Brain pericyte (primary cell): ENCODE measurements at places on chromosomes 7 and 10.

GRCh38 chr7:7881581-7881980 is 87.0 kb upstream of the GLCCI1 start:
- no peak for DNase-seq

DNA sequence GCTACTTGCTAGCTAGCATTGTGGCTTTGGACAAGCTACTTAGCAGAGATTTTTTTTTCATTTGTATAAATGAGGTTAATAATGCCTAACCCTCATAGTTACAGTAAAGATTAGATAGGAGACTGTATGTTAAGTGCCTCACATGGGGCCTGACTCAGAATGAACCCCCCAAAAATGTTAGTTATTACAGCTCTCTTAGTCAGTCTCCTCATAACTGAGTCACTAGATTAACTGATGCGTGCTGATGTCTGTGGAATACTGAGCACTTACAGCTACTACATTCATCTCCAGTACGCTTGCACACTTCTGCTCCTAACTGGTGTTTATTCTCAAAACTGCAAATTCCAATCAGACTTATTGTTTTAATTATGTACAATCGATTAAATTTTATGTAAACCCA is 315.3 kb downstream of the SNX13 start:
- DNase-seq, result no peak

- no peak for DNase-seq
Observed at GRCh38 chr10:10992961-10993714, 24.5 kb upstream of the CELF2 start.

DNA sequence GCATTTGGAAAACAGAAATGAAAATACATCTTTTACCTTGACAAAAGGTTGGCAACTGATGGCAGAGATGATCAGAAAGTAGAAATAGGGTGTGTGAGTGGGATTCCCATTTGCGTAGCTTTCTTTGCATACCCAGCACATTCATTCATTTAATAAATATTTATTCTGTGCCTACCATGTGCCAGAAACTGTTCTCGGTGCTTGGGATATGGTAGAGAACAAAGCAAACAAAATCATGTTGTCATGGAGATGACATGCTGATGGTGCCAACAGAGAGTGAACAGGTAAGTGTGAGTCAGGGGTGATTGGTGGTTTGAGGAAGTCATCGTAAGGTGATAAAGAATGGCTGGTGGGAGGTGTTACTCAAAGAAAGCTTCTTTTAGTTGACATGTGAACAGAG is 45.4 kb downstream of the CACNB2 start:
- no peak for DNase-seq

GRCh38 chr10:44511166-44511565 is 126.3 kb upstream of the CXCL12 start:
- no peak for DNase-seq

DNA sequence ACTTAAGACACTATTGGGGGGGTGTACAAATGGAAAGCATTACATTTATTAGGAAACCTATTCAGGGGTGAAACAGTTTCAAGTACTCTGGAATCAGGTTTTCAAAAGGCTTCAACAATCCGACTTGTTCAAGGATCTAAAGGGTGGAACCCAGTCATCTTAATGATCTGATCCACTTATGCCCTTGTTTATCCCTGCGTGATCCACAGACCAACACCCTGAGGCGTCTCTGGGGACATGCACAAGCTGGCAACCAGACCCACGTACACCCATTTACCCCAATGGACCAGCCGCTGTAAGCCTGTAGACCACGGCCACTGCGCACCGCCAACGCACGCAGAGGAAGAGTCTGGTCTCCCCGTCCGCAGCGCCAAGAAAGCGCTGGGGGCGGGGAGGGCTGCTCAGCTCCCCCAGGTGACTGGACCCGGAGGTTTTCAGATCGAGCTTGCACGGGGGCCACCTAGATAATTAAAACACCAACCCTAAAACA is 13.4 kb downstream of the HNRNPF start:
- DNase-seq, result no peak

- no peak for DNase-seq
Observed at GRCh38 chr10:34994565-34995142, 95.5 kb downstream of the CUL2 start.

GRCh38 chr7:157139810-157140510 is 1.2 kb downstream of the UBE3C start:
- DNase-seq, result no peak

DNA sequence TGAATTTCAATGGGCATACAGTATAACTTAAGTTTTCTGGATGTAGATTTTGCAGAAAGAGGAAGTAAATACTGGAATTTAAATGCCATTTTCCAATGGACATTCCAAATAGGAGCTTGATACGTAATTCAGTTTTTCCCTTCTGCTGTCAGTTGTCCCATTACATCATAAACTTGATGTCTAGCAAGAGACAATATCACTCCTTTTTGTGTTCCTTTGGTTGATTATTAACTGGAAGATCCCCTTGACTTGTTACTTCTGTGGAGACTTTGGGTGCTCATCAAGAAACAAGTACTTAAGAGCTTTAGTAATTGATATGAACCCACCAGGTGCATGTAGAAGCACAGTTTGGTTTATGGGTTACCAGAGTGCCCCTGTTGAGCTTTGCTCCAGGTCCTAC is 116.1 kb downstream of the ST7 start:
- DNase-seq, result no peak

DNA sequence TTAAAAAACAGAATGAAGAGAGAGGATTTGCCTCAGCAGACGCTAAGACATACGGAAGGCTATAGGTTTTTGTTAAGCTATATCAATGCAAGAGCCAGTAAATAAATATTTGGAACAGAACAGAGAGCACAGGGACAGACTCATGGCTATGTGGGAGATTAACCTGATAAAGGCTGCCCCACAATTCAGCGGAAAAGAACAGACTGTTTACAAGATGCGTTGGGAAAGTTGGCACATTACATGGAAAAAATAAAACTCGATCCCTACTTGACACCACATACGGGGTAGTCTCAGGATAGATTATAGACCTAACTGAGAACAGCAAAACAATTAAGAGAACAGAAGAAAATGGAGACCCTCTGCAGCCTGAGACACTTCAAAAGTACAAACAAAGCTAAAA is 10.8 kb downstream of the KCNH2 start:
- DNase-seq, result no peak

DNA sequence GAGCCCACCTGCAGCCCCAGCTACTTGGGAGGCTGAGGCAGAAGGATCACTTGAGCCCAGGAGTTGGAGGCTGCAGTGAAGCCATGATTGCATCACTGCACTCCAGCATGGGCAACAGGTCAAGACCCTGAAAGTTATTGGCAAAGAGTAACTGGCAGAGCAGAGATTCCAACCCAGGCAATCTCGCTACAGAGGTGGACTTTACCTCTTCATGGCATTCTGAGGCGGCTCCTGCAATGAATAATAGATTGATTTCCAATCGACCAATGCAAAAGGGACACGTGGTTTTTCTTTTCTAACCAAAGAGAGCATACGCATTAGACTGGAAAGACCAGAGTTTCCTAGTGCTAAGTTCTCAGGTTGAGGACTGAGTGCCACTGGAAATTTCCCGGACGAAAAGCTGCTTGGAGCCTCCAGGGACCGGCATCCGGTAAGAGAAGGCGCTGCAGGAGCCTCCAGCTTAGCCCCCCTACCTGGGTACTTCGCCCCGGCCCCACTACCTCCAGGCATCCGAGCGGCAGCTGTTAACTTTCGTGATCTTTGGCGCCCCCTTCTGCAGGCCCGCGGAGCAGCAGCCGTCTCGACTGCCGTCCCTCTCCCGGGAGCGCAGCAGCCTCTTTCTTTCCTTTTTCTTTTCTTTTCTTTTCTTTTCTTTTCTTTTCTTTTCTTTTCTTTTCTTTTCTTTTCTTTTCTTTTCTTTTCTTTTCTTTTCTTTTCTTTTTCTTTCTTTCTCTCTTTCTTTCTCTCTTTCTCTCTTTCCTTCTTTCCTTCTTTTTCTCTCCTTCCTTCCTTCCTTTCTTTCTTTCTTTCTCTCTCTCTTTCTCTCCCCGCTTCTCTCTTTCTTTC is 4.1 kb downstream of the MBLAC1 start:
- DNase-seq, result no peak

DNA sequence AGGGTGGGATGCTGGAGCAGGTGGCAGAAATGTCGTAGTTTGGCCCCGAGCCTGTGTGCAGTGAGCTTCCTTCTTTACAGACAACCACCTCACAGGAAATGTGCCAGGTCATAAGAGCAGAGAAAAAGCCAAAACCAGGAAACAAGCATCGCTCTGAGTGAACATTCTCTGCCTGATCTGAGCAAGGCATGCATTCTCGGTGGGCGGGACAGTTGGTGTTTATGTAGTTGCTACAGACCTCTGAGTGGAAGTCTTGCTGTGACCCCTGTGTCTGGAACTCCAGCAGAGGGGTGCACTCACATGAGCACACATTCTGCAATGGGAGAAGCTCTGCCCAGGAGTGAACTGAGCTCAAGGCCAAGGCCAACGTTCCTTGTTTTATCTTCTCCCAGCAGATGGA is 230.1 kb downstream of the TCERG1L start:
- no peak for DNase-seq

- no peak for DNase-seq
Observed at GRCh38 chr7:157671358-157672255, 334.8 kb downstream of the DNAJB6 start.

DNA sequence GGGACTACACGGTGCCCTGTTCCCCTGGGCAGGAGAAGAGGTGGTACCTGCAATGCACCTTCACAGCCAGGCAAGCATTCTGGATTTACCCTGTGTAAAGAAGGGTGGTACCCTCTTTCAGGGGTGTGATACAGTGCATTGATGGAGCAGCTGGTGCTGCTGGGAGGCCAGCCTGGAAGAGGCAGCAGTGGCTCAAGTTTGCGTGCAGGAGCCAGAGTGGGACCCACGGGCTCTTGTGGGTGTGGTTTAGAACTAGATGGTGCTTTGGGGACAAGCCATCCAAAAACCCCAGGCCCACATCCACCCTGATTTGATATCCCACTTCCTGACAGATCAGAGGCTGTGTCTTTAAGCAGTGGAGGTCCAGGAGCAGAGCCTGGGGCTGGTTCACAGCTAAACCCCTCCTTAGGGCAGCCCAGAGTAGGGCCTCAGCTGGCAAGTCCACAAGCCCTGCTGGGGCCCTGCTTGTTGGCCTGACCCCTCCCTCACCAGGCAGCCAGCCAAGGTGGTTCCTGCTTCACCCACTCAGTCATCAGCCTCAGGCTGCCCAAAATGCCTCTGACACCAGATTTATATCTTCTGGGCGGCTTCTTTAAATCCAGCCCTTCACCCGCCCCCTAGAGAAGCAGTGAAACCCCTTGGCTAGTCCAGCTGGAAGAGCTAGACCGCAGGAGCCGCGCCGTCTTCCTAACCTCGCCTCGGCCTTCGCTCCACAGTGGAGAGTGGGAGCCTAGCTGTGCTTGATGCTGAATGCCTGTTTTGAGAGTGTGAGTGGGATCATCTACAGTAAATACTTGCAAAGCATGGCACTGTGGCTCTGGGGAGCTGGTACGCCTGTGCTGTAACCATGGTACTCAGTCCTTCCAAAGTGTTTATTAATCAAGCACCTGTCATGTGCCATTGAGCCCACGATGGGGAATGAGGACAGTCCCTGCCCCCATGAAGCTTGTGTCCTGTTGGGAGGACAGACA is 1.4 kb upstream of the ASIC3 start:
- no peak for DNase-seq

GRCh38 chr7:65975814-65976445 is 6.1 kb downstream of the GUSB start:
- DNase-seq, result no peak

GRCh38 chr7:132472463-132473120 is 103.7 kb downstream of the PLXNA4 start:
- DNase-seq, result no peak

DNA sequence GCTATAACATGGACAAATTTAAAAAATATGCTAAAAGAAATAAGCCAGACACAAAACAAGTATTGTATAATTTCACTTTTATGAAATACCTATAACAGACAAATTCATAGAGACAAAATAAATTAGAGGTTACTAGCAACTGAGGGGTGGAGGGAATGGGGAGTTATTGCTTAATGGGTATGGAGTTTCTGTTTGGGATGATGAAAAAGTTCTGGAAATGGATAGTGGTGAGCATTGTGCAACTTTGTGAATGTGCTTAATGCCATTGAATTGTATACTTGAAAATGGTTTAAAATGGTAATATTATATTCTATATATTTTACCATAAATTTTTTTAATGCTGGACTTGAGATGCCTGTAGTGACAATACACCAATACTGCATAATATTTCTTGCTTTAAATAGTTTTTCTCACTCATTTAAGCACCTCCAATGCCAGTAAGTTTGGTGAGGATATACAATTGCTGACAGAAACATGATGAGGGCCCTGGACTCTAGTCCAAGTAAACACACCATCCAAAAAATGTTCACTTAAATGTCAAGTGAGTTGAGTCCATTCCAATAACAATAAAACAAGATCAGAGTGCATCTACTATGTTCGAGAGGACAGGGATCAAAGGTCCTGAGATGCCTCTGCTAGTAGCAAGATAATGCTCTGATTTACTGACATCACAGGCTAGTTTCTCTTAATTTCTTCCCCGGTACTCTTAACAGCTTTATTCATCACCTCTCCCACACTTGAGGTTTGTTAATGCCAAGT is 71.9 kb downstream of the NT5C2 start:
- DNase-seq, result no peak

DNA sequence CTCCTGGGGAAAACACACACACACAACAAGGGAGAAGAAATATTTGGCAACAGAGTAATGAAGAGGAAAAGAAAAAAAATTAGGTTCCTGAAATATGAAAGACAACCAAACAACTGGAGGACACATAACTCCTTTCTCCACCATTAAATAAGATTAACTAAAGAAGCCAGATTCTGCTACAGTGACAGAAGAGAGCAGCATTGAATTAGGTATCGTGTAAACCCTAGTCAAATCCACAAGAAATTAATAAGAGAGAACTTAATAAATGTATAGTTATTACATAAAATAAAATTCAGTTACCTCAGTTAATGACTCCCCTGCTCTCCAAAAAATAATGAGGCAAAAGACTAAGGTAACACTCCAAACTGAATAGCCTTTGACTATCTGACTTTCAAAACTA is 306.7 kb downstream of the CRPPA start:
- no peak for DNase-seq

GRCh38 chr7:155466142-155466813 is 8.3 kb downstream of the EN2 start:
- no peak for DNase-seq

GRCh38 chr7:81420526-81421226 is 349.2 kb downstream of the HGF start:
- DNase-seq, result no peak

DNA sequence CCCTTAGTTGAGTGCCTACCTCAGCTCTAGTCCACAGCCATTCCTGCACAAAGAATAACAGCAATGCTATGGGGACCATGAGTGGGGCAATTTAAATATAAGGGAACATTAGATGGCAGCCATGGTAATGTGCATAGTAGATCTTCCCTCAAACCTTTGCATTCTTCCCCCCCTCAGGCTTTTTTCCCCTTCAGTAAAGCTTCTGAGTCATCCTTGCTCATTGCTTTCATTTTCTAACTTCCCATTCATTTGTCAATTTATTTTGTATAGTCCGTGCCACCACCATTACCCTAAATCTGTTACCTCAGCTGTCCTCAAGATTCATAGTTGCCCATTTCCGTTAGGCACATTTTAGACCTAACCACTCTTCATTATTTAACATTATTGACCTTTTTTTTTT is 10.7 kb downstream of the HECTD2 start:
- no peak for DNase-seq

- no peak for DNase-seq
Observed at GRCh38 chr10:100654782-100655325, 90.5 kb upstream of the PAX2 start.

GRCh38 chr7:116138202-116138801 is 72.0 kb upstream of the TES start:
- DNase-seq, result peak; percentile 42

GRCh38 chr10:44818701-44819127 is 92.4 kb upstream of the TMEM72 start:
- peak; percentile 63 for DNase-seq

- no peak for DNase-seq
Observed at GRCh38 chr7:152617056-152617455, 58.9 kb downstream of the XRCC2 start.
